HepG2 (cell line): ENCODE measurements at places on chromosomes 12 and 14.

DNA sequence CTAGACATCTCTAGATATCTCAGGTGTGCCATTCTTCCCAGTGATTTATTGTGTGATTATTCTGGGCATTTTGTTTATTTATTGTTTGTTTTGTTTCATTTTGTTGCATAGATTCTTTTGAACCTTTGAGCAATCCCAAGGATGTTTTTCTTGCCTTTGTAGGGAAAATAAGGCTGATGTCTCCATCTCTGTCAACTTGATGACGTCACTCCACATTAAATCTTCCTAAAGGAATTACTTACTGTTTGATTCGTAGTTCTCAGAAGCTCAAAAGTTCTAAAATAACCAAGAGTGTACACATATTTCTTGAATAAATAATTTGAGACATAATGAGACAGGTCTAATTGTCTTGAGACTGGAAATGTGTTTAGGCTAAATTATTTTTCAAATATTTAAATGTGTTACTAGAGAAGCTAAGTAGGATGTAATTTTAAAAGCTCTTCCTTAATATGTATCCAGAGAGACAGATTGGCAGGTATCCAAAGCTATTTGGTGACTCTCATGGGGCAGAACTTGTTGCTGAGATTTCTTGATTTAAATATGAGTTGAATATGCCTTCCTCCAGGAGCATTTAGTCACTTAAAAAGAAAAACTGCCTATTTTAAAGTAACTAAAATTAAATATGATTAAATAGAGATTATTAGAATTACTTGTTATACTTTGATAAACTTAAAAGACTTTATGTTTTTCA lies 128.7 kb downstream of the CNTN1 start:
- no peak for DNase-seq

GRCh38 chr12:96534339-96534738 lies 45.0 kb downstream of the CFAP54 start:
- DNase-seq, result peak; percentile 76

DNA sequence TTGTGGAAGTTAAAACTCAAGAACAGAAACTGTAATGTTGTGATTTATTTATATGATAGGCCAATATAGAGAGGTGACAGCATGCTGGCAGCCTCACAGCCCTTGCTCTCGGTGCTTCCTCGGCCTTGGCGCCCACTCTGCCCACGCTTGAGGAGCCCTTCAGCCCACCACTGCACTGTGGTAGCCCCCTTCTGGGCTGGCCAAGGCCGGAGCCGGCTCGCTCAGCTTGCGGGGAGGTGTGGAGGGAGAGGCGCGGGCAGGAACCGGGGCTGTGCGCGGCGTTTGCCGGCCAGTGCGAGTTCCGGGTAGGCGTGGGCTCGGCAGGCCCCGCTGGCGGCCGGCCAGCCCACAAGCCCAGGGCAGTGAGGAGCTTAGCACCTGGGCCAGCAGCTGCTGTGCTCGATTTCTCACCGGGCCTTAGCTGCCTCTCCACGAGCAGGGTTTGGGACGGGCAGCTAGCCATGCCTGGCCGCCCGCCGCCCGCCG lies 65.8 kb upstream of the SLC8A3 start:
- peak; percentile 43 for DNase-seq

DNA sequence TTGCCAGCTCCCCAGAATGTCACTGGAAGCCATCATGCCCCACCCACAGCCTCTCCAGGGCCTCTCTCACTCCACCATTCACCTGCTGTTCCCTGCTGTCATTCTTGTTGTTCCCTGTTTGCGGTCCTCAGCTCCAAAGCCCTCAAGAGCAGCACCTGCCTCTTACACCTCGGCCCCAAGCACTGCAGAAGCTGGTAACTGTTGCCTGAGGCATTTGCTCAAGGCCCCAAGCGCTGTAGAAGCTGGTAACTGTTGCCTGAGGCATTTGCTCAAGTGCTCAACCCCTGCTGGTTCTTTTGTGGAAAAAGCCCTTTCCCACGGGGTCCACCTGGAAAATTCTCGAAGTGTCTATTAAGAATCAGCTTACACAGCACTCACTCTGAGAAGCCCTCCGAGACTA lies 78.0 kb downstream of the ARL6IP4 start:
- DNase-seq, result no peak

DNA sequence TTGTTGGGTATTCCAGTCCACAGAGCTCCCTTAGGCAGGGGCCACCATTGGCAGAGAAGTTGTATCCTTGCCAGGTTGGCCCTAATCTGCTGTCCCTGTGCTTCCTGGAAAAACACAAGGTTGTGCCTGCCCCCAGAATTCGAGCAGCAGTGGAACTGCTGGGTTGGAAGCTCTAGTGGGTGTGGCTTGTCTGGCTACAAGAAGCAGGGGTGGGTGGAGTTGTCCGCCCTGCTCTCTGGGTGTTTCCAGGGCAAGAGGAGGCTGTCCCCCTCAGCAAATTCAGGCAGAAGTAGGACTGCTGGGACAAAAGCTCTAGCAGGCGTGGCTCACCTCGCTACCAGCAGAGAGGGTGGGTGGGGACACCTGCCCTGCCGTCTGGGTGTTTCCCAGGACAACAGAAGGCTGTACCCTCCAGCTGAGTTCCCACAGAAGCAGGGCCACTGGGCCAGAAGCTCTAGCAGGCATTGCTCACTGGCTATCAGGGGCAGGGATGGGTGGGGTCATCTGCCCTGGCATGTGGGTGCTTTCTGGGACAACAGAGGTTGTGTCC lies 72.8 kb upstream of the NPAS3 start:
- DNase-seq, result no peak

DNA sequence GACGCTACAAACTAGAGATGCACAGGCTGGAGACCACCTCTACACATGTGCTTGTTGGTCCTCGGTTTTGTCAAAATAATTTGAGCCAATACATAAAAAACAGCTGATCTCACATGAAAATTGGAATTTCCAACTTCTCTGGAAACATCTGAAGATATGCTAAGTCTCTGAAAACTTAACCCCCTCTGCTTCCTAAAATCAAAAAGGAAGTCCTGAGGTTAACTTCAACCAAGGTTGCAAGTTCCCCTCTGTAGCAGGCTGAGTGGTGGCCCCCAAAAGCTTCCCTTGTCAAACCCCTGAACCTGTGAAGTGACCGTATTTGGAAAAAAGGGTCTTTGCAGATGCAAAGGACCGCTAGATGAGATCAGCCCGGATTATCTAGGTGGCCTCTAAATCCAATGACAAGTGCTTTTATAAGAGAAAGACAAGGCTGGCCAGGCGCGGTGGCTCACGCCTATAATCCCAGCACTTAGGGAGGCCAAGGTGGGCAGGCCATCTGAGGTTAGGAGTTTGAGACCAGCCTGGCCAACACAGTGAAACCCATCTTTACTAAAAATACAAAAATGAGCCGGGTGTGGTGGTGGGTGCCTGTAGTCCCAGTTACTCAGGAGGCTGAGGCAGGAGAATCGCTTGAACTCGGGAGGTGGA lies 32.0 kb upstream of the VPS37B start:
- no peak for DNase-seq

DNA sequence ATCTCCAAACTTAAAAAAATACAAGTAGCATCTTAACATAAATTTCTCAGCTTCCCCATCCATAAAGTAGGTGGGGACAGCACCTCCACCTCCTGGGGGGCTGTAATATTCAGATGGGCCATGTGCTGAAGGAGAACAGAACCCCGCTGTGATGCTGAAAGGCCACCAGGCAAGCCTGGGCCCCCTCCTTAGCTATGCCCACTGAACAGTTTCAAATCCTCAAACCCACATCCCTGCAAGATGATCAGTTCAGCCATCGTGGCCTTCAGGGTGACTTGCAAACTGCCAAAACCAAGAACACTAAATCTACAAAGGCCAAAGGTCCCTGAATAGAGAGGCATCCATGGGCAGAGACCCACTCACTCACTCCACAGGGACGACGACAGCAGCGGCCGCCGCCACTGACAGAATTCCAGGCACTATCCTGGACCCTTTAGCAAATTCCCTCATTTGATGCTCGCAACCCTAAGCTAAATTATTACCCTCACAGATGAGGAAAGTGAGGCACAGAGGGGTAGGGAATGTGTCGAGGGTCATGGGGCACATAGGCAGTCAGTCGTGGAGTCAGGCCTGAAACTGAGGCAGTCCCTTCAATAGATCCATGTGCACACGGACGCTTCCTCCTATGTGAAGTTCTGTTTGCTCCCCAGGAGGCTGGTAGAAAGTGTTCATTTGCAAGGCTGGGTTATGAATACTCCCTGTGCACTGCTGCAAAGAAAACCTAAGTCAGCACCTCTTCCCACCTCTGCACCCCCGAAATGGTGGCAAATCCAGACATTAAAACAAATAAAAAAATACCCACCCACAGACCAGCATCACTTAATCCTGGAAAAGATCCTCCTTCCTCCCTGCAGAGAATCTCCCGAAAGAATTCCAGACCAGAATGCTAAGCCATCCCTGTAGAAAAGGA lies 5.9 kb downstream of the ITPK1 start:
- no peak for DNase-seq

DNA sequence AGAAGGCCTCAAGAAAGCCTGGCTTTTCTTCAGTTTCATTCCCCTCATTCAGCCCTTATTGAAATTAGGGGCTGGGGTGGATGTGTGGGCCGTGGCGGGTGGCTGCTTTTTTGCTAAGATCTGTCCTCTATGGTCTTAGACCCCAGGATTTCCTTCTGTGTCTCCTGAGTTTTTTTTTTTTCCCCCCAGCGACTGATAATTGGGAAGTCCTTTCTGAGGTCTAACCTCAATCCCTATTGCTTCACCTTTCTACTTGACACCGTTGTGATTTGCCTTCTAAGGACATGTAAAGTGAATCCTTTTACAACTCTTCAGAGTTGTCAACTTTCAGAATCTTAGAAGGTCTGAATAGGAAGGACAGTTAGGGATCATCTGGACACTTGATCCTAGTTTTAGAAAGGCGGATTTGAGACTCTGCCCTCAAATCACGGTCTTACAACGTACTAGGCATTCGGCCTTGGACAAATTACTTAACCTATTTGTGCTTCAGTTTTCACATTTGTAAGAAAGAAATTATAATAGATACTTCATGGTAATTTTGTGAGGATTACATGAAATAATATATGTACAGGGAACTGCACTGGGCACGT lies 4.4 kb downstream of the GPR84 start:
- DNase-seq, result no peak

- DNase-seq, result no peak
Observed at GRCh38 chr12:10223208-10223607, 10.5 kb downstream of the GABARAPL1 start.

DNA sequence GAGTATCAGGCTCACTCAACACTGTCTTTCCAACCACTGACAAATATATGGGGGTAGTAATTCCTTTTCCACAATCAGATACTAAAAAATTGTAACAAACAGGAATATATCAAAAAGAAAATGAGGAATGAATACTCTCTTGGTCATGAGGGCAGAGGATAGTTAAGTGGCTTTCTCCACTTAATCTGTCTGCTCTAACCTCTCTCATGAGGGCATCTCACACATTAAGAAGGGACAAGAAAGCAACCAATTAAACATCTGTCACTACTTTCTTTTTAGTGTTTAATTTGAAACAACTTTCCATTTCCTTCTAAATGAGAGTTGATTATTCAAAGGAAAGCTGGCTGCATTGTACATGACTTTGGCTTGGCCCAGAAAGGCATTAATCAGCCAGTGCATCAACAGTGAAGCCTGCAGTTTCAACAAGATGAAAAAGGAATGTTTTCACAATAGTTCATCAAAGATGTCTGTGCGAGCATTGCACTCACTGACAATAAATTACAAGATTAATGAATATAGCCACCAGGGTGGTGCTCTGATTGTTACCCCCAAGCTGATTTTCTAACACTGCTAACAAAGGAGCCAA lies 142.0 kb downstream of the SEC23A start:
- DNase-seq, result no peak

GRCh38 chr14:85644211-85644610 lies 114.3 kb downstream of the FLRT2 start:
- no peak for DNase-seq

DNA sequence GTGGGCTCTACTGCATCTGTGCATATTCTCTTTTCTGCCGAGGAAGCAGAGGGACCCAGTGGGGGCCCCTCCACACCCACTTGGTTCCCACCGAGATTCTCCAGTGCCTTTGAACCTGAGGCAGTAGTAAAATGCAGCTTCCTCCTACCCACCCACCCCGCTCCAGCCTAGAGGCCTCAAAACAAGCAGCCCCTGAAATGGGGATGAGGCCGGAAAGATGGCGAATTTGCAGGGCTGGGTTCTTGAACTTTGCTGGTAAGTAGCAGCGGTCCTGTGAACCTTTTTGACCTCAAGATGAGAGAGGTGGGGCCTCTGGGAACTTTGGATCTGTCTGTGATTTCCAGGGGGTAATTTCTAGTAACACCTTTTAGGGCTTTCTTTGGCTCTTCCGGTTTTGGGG lies 15.4 kb downstream of the PLEKHG3 start:
- no peak for DNase-seq

DNA sequence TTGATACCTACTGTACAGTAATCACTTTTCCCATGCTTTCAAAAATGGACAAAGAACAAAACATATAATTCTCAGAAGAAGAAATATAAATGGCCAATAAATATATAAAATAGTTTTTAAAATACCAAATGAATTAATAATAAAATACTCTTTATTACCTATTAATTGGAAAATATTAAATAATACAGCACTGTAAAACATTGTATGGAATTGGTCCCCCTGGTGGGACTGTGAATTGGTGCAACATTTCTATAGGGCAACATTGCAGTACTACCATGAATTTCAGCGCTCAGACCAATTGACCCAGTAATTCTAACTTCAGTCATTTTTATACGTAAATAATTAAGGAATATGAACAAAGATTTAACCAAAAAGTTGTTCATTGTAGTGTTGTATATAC lies 162.6 kb downstream of the PELI2 start:
- no peak for DNase-seq

DNA sequence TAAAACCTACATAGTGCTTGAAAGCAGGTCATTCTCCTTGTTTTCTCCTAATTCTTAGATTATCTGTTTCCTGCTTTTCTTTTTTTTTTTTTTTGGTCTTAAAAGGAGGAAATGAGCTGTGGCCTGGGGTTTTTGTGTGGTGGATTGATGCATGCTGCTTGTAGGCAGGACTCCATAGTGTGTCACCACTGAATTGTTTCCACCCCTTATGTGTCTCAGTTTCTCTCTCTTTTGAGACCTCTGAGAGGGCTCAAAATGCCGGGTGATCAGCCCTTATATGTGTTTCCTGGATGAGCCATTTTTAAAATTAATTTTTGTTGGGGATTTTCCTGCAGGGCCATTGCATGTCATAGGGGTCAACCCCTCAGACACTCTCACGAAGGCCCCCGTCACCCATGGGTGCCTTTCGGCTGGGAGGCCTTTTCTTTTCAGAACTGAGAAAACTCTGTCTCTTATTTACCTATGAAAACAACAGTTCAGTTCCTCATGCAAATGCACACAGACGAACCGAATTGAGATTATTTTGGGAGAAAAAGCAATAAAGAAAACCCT lies 32.0 kb upstream of the LRRK2 start:
- no peak for DNase-seq

GRCh38 chr14:57480051-57480450 lies 13.6 kb downstream of the CCDC198 start:
- DNase-seq, result no peak
